Ecto neural progenitor cell (in vitro differentiated cells): ENCODE measurements at places on chromosomes 13 and 19.

GRCh38 chr19:49357186-49357585, 5.0 kb downstream of the TEAD2 start:
- no peak for DNase-seq

- DNase-seq, result peak; percentile 27
Observed at GRCh38 chr13:99642841-99643240, 141.6 kb downstream of the TM9SF2 start.

GRCh38 chr19:14974488-14974887, 5.2 kb downstream of the SLC1A6 start:
- no peak for DNase-seq

GRCh38 chr13:66425741-66426140, 804.4 kb downstream of the PCDH9 start:
- DNase-seq, result no peak

DNA sequence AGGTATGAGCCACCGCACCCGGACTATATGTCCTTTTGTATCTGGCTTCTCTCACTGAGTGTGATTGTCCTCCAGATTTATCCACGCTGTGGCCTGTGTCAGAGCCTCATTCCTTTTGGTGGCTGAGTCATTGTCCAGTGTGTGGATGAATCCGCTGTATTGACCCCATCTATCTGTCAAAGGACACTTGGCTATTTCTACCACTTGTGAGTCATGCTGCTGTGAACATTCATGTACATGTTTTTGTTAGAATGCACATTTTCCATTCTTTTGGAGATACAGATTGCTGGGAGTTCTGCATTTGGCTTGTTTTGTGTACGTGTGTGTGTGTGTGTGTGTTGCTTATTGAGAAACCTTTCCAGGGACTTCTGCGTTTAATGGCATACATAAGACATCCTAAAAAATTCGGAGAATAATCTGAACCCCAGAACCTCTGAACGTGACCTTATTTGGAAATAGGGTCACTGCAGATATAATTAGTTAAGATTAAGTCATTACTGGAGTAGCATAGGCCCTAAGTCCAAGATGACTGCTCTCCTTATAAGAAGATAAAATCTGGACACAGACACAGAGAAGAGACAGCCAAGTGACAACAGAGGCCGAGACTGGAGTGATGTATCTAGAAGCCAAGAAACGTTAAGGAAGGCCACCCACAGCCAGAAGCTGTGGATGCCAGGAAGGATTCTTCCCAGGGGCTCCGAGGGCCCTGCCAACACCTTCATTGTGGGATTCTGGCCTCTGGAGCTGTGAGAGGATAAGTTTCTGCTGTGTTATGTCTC, 4.9 kb upstream of the GIPC3 start:
- no peak for DNase-seq

DNA sequence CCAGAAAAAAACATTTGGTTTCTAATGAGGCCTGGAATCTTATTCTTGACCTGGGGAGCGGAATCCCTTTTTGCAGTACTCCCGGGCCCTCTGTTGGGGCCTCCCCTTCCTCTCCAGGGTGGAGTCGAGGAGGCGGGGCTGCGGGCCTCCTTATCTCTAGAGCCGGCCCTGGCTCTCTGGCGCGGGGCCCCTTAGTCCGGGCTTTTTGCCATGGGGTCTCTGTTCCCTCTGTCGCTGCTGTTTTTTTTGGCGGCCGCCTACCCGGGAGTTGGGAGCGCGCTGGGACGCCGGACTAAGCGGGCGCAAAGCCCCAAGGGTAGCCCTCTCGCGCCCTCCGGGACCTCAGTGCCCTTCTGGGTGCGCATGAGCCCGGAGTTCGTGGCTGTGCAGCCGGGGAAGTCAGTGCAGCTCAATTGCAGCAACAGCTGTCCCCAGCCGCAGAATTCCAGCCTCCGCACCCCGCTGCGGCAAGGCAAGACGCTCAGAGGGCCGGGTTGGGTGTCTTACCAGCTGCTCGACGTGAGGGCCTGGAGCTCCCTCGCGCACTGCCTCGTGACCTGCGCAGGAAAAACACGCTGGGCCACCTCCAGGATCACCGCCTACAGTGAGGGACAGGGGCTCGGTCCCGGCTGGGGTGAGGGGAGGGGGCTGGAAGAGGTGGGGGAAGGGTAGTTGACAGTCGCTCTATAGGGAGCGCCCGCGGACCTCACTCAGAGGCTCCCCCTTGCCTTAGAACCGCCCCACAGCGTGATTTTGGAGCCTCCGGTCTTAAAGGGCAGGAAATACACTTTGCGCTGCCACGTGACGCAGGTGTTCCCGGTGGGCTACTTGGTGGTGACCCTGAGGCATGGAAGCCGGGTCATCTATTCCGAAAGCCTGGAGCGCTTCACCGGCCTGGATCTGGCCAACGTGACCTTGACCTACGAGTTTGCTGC, at the start of gene ICAM4:
TSS of gene ICAM4 (plus strand) at position 153 of the 935 bp plus-strand sequence. CDS start at position 211, 58 bp downstream.
- DNase-seq, result peak; percentile 63

- DNase-seq, result no peak
Observed at GRCh38 chr19:7657131-7657751, 11.6 kb upstream of the RETN start.

GRCh38 chr13:48403913-48404312, 9.0 kb downstream of the LPAR6 start:
- DNase-seq, result no peak

DNA sequence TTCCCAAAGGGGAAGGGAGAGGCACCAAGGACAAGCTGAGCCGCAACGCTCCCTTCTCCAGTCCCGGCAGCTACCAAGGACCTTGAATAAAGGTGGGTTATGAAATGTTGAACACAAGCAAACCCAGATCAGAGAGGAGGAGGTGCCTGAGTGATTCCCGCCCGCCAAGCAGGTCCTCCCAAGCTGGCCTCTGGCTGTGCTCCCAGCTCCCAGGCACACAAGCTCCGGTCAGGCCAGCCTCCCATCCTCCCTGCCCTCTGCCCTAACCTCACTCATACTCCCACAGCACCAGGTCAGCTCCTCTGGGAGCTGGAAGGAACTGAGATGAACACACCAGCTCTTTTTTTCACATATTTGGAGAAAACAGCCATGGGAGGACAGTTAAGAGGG, 3.7 kb downstream of the NAPA start:
- DNase-seq, result no peak

DNA sequence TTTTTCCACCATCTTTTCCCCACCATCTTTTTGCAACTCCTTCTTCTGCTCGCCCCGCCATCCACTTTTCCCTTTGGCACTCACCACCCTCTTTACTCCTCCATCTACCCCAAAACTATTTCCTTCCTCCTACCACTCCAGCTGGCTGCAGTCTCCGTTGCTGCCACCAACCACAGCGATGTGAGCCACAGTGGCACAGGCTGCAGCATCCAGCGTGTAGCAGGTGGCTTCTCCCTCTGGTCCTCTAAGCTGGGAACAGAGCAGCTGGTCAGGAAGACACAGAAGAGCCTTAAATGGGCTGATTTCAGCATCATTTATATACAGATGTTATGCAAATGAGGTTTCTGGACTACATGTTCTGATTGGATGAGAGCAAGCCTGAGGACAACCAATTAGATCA, 144.5 kb downstream of the TNFRSF19 start:
- DNase-seq, result no peak

DNA sequence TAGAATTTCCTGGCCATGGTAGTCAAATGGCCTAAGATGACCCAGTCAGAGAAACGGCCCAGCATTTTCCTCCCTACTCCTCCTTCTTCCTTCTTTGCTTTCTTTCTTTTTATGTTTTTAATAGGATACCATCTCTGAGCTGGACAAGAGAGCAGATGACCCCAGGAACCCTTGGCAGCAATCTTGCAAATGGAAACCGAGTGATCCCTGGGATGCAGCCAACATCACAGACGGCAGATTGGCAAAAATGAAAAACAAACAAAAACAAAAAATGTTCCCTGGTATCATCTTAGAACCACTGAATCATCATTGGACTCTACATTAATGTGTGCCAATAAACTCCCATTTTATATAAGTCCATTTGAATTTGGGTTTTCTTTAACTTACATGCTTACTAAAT, 424.4 kb downstream of the FGF14 start:
- DNase-seq, result no peak

GRCh38 chr13:70964124-70964523, 855.9 kb upstream of the KLHL1 start:
- DNase-seq, result no peak

DNA sequence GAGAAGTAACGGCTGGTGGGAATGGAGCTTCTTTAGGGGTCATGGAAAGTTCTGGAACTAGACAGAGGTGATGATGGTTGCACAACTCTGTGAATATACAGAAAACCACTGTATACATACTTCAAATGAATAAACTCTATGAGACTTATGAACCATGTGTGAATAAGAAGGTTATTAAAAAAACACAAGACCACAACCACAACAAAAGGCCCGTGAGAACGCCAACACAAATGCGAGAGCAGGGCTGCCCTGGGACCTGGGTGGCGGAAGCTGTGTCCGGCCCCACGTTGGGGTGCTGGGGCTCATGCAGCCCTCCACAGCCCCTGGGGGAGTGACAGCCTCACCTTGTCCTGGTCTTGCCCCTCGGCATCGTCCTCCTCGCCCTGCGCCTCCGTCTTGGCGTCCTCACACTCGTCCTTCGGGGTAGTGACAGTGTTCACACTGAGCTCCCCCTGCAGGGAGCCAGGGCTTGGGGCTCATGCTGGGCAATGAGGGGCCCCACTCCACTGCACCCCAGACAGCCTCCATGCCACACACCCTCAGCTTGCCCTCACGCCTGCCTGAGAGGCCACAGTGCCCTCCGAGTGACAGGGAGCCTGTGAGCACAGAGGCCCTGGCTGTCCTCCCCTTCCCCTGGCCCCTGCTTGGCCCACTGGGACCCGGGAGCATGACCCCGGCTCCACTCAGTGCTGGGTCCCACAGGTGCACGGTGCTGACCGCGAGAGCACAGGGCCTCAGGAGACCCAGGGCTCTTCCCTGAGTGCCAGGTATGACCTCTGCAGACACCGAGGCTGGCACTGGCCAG, 16.0 kb downstream of the IZUMO4 start:
- no peak for DNase-seq

DNA sequence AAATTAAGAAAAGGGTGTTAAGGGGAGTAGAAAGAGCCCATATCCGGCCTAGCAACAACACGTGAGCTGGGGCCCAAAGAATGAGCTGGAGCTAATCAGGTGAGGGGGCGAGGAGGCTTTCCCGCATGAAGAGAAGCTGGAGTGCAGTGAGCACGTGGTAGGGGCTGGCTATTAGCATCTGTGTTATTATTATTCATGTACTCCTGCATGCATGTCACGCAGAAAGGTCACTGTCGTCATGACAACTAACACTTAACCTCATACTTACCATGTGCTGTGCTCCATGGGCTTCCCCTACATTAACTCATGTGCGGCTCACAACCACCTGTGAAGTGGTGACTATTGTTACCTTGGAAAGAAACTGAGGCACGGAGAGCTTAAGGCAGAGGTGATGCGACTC, 227.6 kb upstream of the UBL3 start:
- DNase-seq, result no peak

DNA sequence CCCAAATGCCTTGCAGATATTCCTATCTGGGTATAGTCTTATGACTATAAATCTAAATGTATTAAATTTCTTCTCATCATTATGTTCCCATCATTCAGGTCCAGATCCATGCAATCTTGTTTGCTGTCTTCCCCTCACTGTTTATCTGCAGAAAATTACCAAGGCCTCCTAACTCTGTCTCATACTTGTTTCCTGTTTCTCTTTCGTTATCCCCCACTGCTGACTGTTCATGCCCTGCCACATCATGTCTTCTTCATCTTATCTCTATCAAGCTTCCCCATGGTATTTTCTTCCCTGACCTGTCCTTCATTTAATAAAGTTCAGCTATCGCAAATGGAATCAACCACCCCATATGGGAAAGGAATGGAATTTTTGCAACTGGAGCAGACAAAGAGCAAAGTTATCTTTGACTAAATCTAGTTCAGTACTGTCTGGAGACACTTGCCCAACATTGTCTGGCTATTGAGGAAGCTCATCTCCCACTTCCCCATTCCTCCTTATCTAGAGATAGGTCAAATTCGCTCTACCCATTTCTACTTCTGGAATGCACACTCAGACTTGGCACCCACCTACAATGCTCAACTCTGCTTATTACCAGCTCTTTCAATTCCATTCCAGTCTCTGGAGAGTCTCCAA, 1358.1 kb downstream of the EFNB2 start:
- no peak for DNase-seq

GRCh38 chr19:4088975-4089374, 22.3 kb upstream of the ZBTB7A start:
- DNase-seq, result no peak

GRCh38 chr13:46051968-46052318, 603 bp downstream of the ZC3H13 start:
- no peak for DNase-seq

DNA sequence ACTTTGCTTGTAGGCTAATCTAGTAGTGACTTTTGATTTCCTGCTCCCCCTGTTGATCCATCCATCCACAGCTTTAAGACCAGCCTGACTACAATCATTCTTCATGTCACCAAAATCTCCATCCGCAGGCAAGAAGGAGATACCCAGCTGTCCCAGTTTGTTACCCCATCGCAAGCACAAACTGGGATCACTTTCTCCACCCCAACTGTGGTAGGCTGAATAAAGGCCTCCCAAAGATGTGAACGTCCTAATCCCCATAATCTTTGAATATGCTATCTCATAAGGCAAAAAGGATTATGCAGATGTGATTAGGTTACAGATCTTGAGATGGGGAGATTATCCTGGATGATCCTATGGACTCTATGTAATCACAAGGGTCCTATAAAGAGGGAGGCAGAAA, 202.0 kb downstream of the ENOX1 start:
- DNase-seq, result no peak

DNA sequence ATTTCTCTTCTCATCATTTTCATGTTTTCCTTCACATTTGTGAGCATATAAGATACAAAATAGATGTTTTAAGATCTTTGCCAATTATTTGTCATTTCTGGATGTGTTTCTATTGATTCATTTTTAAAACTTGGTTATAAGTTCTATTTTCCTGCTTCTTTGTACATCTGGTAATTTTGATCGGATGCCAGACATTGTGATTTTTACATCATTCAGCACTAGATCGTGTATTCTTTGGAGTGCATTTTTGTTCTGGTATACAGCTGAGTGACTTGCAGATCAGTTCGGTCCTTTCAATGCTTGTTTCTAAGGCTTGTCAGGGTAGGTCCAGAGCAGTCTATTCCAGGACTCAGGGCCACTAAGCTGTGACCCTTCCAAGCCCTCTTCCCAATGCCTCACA, 198.2 kb downstream of the KLF12 start:
- no peak for DNase-seq

DNA sequence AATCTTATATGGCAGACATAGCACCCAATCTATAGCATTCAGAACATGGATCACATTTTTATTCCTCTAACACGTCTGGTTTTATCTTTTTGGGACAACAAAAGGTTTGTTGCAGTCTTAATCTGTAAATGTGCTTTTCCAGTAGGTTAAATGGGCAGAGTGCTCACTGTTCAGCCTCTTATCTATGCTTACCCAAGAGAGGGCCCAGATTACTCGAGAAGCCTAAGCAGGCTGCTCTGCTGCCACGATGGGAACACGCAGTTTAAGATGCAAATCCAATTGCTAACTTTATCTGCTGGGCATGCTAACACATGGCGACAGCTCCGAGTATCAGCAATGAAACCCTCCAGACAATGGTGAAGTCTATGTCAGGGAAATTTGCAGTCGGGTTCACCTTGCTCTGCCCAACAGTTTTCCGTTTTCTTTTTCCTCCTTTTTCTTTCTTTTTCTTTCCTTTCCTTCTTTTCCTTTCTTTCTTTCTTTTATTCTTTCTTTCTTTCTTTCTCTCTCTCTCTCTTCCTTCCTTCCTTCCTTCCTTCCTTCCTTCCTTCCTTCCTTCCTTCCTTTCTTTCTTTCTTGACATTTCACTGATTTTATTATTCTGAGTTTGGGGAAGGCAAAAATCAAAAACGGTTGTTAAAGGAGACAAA, 115.3 kb downstream of the RBM26 start:
- DNase-seq, result no peak
